Activated T-cell treated with anti-CD3 and anti-CD28 coated beads for 48 hours (primary cell): ENCODE measurements at places on chromosomes 11 and 22.

GRCh38 chr11:57977709-57978108 lies 46.0 kb upstream of the OR9Q1 start:
- DNase-seq = no peak

DNA sequence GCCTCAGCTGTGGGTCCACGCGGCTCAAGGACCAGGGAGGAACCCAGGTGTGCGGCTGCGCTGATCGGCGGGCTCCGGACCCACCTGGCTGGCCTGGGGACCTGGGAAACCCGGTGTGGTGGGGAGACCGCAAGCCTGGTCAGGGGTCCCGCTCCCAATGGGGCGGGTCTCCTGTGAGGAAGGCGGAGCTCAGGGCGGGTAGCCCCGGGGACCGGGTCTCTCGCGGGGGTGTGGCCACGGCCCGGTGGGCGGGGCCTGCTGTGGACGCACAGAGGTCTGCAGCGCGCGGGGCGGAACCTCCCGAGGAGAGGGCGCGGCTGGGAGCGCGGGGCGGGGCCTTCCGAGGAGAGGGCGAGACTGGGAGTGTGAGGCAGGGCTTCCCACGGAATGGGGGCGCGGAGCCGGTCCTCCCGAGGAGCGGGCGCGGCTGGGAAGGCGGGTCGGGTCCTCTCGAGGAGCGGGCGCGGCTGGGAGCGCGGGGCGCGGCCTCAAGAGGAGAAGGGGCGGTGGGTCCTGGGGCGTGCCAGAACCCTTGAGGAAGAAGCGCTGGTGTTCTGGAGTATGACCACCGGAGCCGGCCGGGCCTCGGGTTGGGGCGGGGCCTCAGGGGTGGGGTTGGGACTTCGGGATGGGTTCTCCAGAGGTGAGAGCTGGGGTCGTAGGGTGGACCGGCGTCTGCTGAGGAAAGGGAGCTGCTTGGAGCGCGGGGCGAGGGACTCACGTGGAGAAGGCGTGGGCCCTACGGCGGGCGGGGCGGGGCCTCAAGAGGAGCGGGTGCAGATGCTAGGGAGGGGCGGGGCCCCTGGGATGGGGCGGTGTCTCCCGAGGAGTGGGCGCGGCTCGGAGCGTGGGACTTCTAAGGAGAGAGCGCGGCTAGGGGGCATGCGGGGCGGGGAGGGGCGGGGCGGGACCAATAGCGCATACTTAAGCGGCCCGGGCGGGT lies 20.8 kb downstream of the DGCR6L start:
- DNase-seq = peak; percentile 87

- no peak for DNase-seq
These were observed 33.6 kb downstream of the TRMU start for GRCh38 chr22:46368871-46369715.

DNA sequence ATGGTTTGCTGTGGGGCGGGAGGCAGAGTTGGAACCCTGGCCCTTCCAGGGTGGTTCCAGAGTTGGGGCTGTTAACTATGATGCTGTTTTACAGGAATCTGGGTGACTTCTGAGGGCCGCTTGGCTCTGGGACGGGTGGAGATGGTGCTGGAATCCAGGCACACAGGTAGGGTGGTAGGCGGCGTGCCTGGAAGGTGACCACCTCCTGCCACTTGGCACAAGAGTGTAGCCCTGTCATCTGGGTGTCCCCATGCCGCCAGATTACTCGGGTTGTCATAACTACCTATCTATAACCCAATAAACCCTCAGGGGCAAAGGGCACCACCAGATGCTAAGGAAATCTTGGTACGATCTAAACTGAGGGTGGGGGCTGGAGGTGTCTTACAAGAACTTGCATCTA lies 1.3 kb downstream of the CARS1 start:
- DNase-seq = no peak

GRCh38 chr11:61139387-61139786 lies 21.8 kb downstream of the VPS37C start:
- DNase-seq = no peak

DNA sequence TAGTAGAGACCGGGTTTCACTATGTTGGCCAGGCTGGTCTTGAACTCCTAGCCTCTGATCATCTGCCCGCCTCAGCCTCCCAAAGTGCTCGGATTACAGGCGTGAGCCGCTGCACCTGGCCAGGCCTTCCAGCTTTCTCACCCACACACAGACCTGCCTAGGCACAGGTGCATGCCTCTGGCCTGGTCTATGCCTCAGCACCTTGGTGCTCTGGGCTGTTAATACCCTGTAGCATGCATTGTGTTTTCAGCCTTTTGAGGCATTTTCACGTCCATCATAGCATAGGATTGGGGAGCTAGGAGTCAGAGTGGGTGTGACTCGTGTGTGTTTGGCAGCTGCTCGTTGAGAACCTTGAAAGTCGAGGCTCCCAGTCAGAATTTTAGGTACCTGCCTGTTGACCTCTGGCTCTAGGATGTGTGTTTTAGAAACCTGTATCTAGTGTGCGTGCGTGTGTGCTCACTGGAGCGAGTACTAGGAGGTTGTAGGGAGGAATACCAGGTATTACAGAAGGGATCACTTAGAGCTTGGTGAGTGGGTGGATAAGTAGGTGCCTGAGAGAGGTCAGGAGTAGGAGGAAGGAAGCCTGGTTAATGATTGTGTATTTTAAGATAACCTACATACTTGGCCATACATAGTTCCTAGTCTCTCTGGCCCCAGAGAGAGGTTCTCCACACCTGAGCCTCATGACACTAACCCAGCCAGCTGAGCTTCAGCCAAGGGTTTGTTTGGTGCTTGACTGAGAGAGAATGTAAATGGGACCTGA lies 20.0 kb downstream of the CRKL start:
- no peak for DNase-seq

- no peak for DNase-seq
These were observed 50.3 kb downstream of the C11orf71 start for GRCh38 chr11:114350022-114350421.

GRCh38 chr11:76653674-76654284 lies 16.8 kb downstream of the LRRC32 start:
- no peak for DNase-seq

DNA sequence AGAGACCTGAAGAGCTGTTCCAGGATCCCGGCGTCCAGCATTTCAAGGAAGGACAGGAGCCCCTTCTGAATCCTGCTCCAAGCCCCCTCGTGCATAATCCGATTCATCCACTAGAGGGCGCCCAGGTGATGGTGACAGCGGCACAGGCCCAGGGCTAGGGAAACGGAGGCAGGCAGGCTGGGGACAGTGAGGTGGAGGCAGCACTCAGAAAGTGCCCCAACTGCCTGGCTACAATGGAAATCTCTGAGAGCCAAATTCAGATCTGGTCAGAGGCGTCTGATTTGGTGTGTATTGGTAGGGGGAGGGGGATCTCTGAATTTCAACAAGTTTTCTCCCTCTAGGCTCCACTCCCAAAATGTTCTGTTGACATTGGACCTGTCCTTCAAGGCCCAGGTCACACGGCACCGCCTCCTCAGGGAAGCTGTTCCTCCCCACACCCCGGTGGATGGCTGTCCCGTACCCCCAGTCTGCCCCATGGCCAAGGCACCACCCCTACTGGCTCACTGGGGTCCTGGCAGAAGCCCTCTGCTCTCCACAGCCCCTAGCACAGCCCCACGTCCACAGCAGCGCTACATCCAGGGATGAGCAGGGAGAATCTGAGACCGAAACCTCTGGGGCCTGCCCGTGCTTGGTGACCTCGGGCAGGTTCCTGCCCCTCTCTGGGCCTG lies 142.9 kb downstream of the CRYBB2 start:
- DNase-seq = peak; percentile 65

DNA sequence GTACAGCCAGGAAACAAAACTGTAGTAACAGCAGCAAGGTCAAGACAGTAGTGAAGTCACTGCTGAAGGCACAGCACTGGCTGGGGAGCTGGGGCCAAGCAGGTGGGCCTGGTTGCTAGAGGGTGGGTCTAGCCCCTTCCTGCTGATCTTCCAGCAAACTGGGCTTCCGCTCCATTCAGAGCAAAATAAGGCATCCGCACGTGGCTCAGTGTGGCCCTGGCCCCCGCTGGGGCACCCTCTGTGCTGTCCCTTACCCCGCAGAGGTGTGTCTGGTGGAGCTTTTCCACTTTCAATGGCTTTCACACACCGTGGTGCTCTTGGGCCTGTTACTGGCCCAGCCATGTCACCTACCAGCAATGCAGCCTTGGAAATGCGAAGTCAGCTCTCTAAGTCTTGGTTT lies 162.4 kb upstream of the B3GAT1 start:
- DNase-seq = no peak

- DNase-seq = no peak
These were observed 26.9 kb upstream of the CBX7 start for GRCh38 chr22:39179401-39179827.

- DNase-seq = no peak
These were observed 17.2 kb upstream of the FGF3 start for GRCh38 chr11:69836401-69836800.

GRCh38 chr22:36331912-36332622 lies 55.7 kb downstream of the MYH9 start:
- DNase-seq = peak; percentile 53

GRCh38 chr11:95884376-95884775 lies 39.5 kb downstream of the MTMR2 start:
- DNase-seq = no peak

- DNase-seq = no peak
These were observed 38.6 kb upstream of the NOX4 start for GRCh38 chr11:89529626-89530380.

DNA sequence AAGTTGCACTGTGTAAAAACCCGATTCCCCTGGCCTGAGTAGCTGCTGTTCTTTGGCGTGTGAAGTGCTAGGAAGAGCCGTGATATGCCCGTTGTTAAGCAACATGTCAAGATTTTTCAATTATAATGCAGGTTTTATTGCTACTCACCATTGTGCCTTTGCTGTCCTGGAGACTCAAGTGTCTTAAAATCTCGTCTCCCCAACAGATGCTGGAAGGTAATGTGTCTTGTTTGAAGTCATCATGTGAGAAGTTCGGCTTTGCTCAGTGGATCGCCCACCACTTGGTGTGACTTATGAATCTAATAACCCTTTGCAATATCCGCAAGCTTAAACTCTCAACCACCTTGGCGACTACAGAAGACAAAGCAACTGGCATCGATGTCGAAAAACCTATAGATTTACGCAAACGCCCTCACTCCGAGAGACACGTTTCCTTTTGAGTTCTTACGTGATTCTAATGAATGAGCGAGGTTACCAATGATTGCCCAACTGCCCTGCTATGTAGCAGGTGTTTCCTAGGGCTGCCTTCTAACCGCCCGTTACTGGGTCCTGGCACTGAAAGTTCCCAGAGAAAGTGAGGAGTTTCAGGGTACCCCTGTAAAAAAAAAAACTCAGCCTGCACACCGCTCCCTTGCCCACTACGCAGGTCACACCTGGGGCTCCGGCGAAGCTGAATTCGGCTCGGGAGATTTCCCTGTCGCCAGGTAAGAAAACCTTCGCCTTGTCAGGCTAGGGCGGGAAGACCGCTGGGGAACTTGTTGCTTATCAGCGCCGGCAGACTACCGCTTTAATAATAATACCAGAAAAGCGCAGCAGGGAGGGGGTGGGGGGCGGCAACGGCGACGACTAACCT lies 21.2 kb upstream of the BDNF start:
- DNase-seq = no peak

- no peak for DNase-seq
These were observed 210.5 kb downstream of the FAM181B start for GRCh38 chr11:82523141-82523540.

DNA sequence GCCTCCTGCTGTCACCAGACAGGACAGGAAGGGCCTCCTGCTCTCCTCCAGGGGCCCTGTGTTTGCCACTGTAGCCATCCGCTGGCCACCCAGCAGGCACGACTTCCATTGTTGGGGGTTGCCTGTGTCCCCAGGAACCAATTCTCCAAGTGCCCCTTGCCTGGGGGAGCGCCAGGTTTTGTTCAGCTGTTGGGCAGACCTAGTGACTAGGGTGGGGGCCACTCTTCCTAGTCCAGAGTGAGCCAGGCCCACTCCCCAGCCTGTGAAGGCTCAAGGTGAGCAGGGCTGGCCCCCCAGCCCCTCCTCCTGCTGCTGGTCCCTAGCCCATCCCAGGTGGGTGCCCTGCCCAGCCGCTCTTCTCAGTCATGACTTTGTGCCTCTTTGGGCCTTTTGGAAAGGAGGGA lies 30.9 kb downstream of the OSBPL5 start:
- no peak for DNase-seq

DNA sequence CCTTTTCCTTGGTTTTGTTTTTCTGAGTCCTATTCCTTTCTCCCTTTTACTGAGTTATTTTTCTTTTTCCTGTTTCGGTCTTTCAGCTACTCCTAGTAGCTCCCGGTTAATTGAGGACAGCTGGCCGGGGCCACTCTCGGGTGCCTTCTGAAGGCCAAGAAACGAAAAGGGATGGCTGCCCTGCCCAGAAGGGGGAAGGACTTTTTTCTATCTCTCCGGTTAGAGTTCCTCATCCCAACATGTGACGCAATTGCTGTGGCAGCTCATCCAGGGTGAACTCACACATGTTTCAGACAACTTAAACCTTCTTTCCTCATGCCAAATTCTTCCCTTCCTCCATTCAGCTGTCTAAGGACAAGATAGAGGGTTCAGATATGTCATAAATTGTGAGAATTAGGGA lies 83.6 kb downstream of the PIWIL4 start:
- no peak for DNase-seq

DNA sequence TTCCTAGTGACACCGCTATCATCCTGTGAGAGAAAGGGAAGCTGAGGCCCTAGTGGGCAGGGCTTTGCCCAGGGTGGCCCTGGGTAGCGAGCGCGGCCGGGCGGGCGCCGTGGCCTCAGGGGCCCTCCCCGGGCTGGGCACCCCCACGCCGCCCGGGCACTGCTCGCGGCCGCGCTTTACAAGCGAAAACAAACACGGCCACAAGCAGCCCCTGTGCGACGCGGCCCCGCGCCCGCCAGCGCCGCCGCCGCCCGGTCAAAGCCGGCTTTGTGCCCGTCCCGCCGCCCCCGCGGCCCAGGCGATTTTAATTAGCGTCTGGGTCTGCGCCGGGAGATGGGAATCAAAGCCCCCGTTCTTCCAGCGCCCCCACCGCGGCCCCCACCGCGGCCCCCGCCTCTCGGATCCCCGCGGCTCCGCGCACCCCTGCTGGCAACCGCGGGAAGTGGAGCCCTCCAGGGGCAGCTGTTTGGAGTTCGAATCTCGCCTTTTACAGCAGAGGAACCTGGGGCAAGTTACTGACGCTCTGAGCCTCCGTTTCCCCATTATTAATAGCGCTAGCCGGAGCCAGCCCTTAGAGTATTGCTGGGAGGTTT lies 47.9 kb downstream of the CHRDL2 start:
- no peak for DNase-seq

- DNase-seq = no peak
These were observed 936 bp downstream of the CECR2 start for GRCh38 chr22:17370026-17370765.

- no peak for DNase-seq
These were observed 2.5 kb upstream of the SMARCB1 start for GRCh38 chr22:23784215-23784732.

DNA sequence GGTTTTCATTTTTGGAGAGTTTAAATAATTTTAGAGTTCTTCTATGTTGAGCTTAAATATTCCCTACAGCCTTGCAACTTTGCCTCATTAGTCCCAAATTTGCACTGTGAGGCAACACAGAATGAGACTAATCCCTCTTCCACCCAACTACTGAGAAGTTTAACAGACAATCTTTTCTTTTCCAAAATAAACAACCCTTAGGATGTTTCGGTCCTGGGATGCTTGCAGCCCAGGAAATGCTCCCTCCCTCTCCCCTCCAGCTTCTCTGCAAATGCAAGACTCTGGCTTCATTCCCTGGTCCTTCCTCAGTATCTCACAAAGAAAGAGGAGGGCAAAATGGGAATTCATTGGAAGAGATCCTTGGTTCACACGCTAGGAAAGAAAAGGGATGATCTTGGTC lies 222.5 kb downstream of the ST3GAL4 start:
- no peak for DNase-seq

- DNase-seq = no peak
These were observed 53.4 kb upstream of the ANO1 start for GRCh38 chr11:70024773-70025045.

- peak; percentile 8 for DNase-seq
These were observed 216.3 kb upstream of the SYN3 start for GRCh38 chr22:33274214-33275072.
